ENCODE measurements at places on chromosomes 11 and 22.

- DNase-seq, result no peak
Observed at GRCh38 chr11:68842427-68843051, 823 bp upstream of the CPT1A start.

- no peak for DNase-seq
Observed at GRCh38 chr11:113199866-113200265, 114.5 kb upstream of the TTC12 start.

DNA sequence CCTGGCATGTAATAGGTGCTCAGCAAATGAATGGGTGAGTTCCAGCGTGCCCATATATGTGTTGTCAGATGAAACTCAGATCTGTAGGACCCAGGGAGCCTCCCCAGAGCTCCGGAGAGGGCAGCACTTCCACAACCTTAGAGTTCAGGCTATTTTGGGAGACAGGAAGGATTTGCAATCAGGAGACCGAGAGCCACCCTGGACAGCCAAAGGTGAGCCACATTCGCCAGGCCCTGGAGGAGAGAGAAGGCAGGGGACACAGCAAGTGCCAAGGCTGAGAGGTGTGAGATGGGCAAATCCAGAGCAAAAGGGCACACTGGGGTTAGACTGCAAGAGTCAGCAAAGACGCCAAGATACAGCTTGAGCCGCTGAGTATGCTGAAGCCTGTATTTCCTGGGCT lies 66.4 kb downstream of the CD82 start:
- DNase-seq, result no peak

- no peak for DNase-seq
Observed at GRCh38 chr22:30744224-30744623, 49.5 kb downstream of the OSBP2 start.

DNA sequence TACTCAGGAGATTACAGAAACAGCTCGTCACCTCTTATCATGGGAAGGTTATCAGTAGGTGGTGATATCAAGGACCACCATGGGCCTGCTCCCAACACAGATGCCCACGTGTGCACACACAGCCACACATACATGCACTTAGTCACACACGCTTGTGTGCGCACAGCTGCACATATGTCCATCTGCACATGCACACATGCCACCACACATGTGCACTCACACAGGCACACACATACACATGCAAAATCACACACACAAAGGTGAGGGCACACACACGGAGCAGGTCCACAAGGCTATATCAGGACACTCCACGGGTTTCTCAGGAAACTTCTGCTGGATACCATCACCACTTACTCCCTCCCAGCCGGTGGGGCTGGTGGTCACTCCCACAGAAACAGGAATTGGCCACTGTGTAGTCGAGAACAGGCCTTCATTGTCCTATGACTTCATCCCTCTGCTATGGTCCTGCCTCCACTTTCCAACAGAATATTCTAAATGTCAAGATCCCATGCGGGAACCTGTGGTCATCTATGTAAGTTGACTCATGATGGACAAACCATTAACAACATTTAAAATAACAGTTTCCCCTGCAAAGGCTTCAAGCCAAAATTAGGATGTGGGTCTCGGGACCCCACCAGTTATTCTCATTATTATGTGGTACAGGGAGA lies 2.2 kb downstream of the C11orf24 start:
- DNase-seq, result peak; percentile 57

DNA sequence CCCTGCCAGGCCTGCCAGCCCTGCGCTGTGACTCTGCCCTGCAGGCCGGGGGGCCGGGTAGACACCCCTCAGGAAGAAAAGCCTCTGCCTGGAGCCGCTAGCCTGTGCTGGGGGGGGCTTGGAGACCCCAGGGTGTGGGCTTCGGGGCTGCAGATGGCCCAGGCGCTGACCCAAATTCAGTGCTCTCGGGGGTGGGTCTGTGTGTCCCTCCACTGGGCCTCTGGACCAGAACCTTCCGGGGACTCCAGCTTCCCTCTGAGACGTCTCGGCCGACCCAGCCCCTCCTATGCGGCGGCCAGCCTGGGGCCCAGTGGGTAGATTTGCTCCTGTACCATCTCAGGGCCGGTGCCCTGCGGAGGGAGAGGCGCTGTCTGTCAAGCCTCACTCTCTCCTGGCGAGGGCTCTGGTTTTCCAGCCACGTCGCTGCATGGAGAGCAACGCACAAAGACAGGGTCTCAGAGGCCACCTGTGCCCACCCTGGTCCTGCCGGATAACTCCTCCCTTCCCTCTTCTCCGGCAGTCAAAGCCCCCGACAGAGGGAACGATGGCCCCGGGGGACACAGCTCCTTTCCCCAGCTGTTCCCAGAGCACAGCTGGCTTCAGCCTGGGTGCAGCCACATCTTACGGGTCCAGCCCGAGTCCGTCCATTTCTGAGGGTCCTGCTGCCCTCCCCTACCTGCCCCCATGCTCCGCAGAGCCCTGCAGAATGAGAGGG lies 40.1 kb upstream of the TOLLIP start:
- no peak for DNase-seq

- DNase-seq, result no peak
Observed at GRCh38 chr22:23119494-23120414, 22.0 kb downstream of the RSPH14 start.

Measured in HepG2 (cell line).